PC-3 (cell line): ENCODE measurements at places on chromosomes 5 and 9. TPM values are rescaled to one million over a fixed set of nuclear protein-coding genes. Genes with fewer than 3 reads are reported as not detected.
A peak's percentile ranks its signal among the peaks of the same experiment; 100 is the strongest.

- H3K4me1 ChIP-seq: peaks cover 22% of the 10 kb centered on the region
- peak; percentile 65 for DNase-seq
- no peak overlapping the region for H3K4me3 ChIP-seq
- H3K27ac ChIP-seq: no peak overlapping the region
- no peaks in the 10 kb centered on the region for H3K36me3 ChIP-seq
Measured at GRCh38 chr5:72651779-72652178, 144.6 kb upstream of the ZNF366 start.

DNA sequence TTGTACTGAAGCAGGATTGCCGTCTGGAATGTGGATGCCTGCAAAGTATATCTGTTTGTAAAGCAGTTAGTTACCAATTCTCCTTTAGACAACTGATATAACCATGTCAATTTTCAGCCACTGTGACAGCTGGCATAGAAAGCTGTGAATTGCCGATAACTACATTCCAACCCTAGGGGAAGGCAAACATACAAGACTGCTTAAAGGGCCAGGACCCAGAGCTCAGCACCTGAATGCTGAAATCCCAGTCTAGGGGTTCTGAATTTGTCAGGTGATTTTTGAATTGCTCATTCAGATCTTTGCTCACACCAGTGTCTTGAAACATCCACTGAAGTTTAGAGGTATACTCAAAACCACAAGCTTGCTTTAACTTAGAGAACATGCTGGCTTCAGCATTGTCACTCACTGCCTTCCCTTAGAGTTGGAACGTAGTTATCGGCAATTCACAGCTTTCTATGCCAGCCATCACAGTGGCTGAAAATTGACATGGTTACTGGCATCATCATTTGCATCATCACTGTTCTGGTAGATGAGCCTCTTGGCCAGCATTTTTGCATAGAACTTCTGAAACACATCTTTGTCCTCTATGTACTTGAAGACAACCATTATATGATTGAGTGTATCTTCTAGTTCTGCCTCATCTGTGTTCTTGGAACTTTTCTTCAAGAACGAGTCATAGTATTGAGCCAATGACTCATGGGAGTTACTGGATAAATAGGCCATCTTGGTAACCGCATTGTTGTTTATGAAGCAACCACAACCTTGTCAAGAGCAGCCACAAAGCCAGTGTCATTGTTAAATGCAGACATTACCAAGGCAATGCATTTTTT, 82.1 kb downstream of the CCDC192 start:
- H3K27me3 ChIP-seq: no peaks in the 10 kb centered on the region
- no peaks in the 10 kb centered on the region for H3K36me3 ChIP-seq
- peak; percentile 95 for DNase-seq
- H3K27ac ChIP-seq: no peak overlapping the region

DNA sequence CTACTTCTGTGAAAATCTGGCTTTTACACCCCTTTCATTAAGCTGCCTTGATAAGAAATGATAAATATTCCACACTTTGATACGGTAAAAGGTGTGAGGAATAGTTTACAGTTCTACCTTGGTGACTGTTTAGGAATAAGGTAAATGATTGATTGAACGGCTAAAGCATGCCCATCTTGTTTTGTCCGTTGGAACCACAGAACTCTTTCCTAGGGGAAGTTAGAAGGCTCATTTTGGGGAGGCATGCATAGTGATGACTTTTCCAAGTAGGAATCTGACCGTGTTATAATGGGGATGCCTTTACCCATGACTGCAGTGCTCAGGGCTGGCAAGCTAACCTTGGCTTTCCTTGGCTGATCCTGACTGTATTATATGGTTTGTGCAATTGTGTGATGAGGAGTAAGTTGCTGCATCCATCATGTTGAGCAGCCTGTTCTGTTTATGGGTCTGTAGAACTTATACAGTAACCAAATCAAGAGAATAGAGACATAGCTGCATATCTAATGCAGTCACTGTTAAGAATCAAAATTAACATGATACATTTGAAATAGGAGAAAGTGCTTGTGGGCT, 24.5 kb downstream of the PCSK5 start:
- H3K27me3 ChIP-seq: no peaks in the 10 kb centered on the region
- no peak overlapping the region for H3K4me3 ChIP-seq
- DNase-seq: no peak
- no peaks in the 10 kb centered on the region for H3K36me3 ChIP-seq
- no peak overlapping the region for H3K27ac ChIP-seq

GRCh38 chr5:73865315-73865714, 239.3 kb downstream of the ARHGEF28 start:
- no peak for DNase-seq
- H3K36me3 ChIP-seq: no peaks in the 10 kb centered on the region
- no peaks in the 10 kb centered on the region for H3K27me3 ChIP-seq
- no peaks in the 10 kb centered on the region for H3K4me1 ChIP-seq

DNA sequence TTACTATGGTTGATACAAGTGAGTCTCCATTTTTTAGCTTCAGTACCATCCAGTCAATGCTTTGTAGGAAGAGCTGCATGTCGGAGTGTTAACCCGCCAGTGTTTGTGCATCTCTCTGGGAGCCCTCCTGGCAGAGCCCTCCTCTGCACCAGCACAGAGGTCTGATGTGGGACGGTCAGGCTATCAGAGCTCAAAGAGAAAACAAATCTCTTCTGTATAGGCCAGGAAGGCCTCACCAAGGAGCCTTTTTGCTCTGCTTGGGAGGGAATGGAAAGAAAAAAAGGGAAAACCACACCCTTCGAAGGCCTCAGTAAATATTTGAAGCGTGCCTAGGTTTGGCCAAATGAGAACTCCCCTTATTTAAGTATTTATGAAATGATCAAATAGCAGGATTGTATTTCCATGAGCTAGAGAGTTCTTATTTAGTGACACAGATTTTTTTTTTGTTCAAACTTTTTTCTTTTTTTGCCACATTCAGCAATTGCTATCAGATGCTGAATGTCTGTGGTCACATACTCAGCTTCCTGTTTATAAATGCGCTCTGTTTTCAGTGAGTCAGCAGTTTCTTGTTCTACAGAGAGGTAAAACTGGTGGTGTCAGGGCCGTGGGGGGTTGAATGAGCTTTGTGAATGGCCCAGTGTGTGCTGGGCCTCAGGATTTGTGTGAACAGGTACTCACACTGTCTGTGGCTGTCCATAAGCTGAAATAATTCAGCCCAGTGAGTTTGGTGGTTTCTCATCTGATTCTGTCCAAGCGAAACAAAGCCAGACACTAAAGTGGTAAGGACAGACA, 226.6 kb downstream of the SNX18 start:
- H3K36me3 ChIP-seq: no peaks in the 10 kb centered on the region
- peak; percentile 81 for DNase-seq
- peaks cover 49% of the 10 kb centered on the region for H3K4me1 ChIP-seq
- H3K27ac ChIP-seq: peak overlapping the region; percentile 75
- H3K27me3 ChIP-seq: no peaks in the 10 kb centered on the region
- H3K4me3 ChIP-seq: no peak overlapping the region

DNA sequence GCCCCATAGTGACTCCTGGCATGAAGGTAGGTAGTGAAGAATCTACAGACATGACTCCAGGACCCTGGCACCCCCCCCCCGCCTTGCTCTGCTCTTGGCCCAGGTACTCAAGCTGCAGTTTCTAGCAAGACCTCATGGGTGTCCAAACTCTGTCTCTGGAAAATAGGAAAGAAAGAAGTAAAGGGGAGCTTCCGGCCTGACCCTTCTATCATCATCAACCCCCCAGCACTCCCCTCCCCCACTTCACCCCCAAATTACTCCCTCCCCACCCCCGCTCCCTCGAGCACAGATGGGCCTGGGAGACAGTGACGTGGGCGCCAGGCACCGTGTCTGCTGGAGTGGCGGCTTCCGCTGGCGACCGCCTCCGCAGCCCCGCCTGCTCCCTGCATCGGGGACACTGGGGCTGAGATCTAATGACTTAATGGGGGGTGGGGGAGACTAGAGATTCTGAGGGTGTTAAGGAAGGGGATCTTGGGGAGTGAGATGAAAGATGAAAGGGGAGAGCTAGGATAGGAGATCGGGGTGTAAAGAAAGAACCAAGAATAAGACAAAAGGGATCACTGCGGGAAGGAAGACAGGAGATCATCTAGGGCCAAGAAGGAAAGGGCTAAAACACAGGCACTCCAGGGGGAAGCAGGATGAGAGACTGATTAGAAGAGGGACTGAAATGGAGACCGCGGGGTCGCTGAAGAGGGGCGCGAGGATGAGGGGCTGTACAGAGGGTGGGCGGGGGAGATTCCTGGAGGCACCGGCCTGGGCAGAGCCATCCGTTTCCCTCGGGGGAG, 1.1 kb upstream of the DNAJB5 start:
- peaks cover 21% of the 10 kb centered on the region for H3K4me1 ChIP-seq
- no peaks in the 10 kb centered on the region for H3K27me3 ChIP-seq
- no peak overlapping the region for H3K27ac ChIP-seq
- no peaks in the 10 kb centered on the region for H3K36me3 ChIP-seq

DNA sequence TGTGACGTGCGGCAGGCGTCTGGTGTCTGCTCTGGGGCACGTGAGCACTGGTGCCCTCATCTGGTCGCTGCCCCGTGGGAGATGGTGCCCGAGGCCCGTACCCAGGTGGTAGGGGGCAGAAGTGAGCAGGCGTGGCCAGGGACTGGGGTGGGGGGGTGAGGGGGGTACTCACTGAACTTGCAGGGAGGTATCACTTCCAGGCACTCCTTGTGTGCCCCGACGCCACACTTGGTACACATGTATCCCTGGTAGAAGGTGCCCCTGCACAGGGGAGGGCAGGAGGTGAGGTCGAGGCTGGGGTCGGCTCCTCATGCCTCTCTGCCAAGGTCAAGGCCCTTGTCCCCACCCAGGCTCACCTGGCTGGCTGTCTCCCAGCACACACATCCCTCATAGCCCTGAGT, 45.2 kb upstream of the SARDH start:
- no peaks in the 10 kb centered on the region for H3K27me3 ChIP-seq
- no peaks in the 10 kb centered on the region for H3K36me3 ChIP-seq
- no peak for DNase-seq
- H3K4me1 ChIP-seq: no peaks in the 10 kb centered on the region

- peaks cover 10% of the 10 kb centered on the region for H3K4me1 ChIP-seq
- no peaks in the 10 kb centered on the region for H3K27me3 ChIP-seq
- H3K27ac ChIP-seq: no peak overlapping the region
- H3K36me3 ChIP-seq: no peaks in the 10 kb centered on the region
Measured at GRCh38 chr5:111779922-111780292, 22.9 kb upstream of the NREP start.

DNA sequence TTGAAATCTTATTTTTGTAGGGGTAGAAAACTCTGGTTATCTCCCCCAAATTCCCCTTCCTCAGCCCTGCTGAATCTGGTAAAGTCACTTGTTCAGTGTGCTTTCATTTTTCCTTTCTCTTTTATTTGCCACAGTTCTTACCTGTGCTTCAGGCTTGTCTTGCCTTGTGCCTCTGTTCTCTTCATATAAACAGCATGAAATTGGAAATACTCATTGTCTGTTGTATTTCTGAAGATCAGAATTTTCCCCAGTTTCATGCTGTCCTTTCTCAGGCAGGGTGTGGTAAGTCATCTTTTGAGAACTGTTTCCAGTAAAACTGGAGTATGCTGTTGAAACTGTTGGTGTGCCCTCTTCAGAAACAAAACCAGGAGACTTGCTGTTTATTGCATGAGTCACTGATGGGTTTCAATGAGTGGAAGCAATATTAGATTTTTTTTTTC, 7.0 kb downstream of the PAM start:
- no peaks in the 10 kb centered on the region for H3K36me3 ChIP-seq

DNA sequence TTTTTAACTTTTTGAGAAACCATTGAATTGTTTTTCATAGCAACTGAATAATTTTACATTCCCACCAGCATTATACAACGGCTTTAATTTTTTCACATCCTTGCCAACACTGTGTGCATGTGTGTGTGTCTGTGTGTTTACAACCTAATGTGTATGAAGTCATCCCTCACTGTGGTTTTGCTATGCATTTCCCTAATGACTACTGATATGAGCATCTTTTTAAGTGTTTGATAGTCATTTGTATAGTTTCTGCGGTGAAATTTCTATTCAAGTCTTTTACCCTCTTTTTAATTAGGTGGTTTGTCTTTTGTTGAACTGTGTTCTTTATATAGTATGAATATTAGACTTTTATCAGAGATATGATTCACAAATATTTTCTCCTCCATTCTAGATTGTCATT, 263.1 kb upstream of the COX7C start:
- H3K27me3 ChIP-seq: no peaks in the 10 kb centered on the region
- H3K4me3 ChIP-seq: no peak overlapping the region
- DNase-seq: no peak
- no peak overlapping the region for H3K27ac ChIP-seq

- no peak overlapping the region for H3K4me3 ChIP-seq
- H3K4me1 ChIP-seq: no peaks in the 10 kb centered on the region
- no peak overlapping the region for H3K27ac ChIP-seq
- H3K36me3 ChIP-seq: no peaks in the 10 kb centered on the region
Measured at GRCh38 chr9:73065439-73065838, 86.2 kb upstream of the ANXA1 start.

GRCh38 chr5:84603568-84604185, 219.0 kb upstream of the EDIL3 start:
- no peak overlapping the region for H3K27ac ChIP-seq
- H3K27me3 ChIP-seq: no peaks in the 10 kb centered on the region
- H3K36me3 ChIP-seq: no peaks in the 10 kb centered on the region
- DNase-seq: peak; percentile 6

DNA sequence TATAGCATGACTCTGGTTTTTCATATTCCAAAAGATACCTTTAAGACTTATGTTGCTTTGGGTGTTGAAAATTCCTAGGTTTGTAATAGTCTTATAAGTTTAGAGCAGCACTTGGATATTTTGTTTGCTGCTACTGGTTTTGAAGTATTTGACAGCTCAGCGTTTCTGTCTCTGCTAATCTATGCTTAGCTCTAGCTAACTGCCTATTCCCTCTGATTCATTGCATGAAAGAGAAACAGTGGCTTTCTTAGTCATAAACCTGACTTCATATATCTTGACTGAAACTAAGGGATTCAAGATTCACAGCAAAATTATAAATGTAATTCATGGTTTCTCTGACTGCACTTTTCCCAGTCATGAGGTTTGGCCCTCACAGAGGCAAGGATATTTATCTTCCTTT, 35.6 kb upstream of the ANXA1 start:
- H3K27ac ChIP-seq: peak overlapping the region; percentile 64
- no peaks in the 10 kb centered on the region for H3K27me3 ChIP-seq
- no peak overlapping the region for H3K4me3 ChIP-seq
- H3K36me3 ChIP-seq: no peaks in the 10 kb centered on the region
- peaks cover 22% of the 10 kb centered on the region for H3K4me1 ChIP-seq

DNA sequence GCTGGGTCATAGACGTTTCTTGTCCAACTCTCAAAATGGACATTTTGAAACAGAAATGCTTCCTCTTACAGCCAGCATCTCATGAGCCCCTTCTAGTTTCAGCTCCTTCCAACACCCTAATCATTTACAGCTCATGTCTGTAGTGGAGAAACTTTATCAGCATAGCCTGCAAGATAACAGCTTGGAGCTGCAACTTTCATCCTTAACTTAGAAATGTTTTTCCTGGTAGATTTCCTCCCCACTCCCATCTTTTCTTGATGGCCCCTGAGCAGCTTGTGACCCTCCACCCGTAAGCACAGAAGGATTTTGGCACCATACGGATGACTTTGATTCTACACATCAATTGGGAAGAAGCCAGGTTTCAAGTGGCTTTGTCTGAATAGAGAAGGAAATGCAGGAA, 53.5 kb upstream of the TGFBR1 start:
- DNase-seq: no peak
- no peaks in the 10 kb centered on the region for H3K27me3 ChIP-seq
- no peak overlapping the region for H3K4me3 ChIP-seq
- H3K4me1 ChIP-seq: peaks cover 70% of the 10 kb centered on the region

The FREM1 gene
- 0.52 and 1.2 TPM in 2 replicates for total RNA-seq

The TYRP1 gene
- 0.22 TPM in 1 of 2 replicates, not detected in the other for total RNA-seq

The KCNT1 gene
- not detected in 2 replicates for total RNA-seq

The SOWAHA gene
- total RNA-seq: 0.04 TPM in 1 of 2 replicates, not detected in the other

The RAPGEF1 gene
- total RNA-seq: 25.2 and 38.0 TPM in 2 replicates

The FOXD4L4 gene
- total RNA-seq: not detected in 2 replicates

The BTNL8 gene
- total RNA-seq: 0.23 TPM in 1 of 2 replicates, not detected in the other

The TRIP13 gene
- 56.4 and 69.0 TPM in 2 replicates for total RNA-seq
